ENCODE measurements at places on chromosomes 5 and 9. TPM values are rescaled to one million over a fixed set of nuclear protein-coding genes. Genes with fewer than 3 reads are reported as not detected.

DNA sequence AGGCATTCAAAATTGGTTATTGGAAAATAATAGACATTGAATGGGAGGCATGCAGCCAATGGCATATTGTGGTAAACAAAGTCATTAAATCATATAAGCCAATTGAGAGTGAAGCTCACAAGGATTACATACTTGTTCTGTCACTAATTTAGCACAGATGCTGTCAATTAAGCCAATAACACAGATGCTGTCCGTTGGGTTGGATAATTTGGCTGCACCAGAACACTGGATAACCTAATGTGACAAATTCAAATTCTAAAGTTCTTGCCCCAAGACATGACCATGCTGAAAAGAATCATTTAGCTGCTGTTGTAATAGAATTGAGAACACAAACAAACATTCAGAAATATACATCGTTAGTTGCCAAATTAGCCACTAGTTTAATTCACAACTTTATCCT is 1796.4 kb downstream of the EFNA5 start:
- no peak for DNase-seq

- DNase-seq: no peak
These were observed 37.5 kb downstream of the IRX2 start for GRCh38 chr5:2714026-2714425.

- DNase-seq: no peak
These were observed 1.6 kb upstream of the NIPSNAP3A start for GRCh38 chr9:104745852-104746251.

GRCh38 chr5:146327257-146327870 is 11.3 kb upstream of the POU4F3 start:
- DNase-seq: no peak

GRCh38 chr9:34490360-34490759 is 31.8 kb downstream of the DNAI1 start:
- peak; percentile 17 for DNase-seq

GRCh38 chr9:85009251-85009650 is 339.7 kb downstream of the NTRK2 start:
- DNase-seq: no peak

GRCh38 chr9:78479441-78479840 is 182.5 kb downstream of the PSAT1 start:
- no peak for DNase-seq

- DNase-seq: no peak
These were observed 53.0 kb upstream of the RFX3 start for GRCh38 chr9:3578786-3579185.

DNA sequence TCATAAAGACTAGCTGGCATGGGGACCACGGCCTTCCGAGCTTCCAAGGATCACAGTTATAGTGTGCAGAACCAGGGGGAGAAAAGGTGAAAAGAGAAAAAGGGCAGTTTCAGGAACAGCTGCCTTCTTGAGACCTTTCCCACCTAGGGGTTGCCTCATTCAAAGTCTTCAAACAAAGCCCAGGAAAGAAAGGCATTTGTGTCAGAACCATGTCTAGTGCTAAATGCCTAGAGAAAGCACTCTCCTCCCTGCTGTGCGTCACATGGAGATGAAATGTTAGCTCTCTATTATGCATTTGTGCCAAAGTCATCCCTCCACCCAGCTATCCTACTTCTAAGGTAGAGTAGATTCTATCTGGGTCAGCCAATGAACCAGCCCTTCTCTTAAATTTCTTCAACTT is 1037.3 kb upstream of the WWC1 start:
- DNase-seq: no peak

DNA sequence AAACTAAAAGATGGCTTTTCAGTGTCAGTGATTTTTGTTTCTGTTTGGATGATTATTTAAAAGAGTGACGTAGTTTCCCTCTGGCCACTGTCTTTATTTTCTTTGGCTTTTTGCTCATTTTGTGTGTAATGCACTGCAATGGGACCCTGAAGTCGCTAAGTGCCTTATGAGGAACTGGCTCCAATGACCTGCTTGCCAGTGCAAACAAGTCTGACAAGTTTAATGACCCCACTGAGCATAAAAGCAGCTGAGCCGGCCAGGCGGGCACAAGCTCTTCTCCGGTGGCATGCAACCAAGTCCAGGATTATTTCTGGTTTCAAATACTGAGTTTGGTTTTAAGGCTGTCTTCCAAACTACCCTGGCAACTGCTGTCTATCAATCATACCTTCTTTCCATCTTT is 15.6 kb upstream of the GNA14 start:
- DNase-seq: no peak

DNA sequence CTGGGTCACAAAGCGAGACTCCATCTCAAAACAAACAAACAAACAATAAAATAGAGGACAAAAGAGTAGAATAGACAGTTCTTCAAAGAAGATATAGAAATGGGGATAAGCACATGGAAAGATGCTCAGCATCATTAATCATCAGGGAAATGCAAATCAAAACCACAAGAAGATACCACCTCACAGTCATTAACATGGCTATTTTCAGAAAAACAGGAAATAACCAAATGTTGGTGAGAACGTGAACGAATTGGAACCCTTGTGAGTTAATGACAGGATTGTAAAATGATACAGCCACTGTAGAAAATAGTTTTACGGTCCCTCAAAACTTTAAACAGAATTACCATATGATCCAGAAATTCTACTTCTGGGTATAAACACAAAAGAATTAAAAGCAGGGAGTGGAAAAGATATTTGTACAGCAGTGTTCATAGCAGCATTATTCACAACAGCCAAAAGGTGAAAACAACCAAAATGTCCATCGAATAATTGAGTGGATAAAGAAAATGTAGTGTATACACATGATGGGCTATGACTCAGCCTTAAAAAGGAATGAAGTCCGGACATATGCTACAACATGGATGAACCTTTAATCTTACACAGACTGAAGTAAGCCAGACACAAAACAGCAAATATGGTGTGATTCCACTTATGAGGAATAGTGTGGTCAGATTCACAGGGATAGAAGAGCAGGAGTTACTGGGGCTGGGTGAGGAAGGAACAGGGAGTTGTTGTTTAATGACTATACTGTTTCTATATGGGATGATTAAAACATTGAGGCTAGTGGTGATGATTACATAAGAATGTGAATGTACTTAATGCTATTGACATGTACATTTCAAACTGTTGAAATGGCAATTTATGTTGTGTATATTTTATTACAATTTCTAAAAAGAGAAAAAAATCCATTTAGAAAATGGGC is 19.7 kb downstream of the OR2V2 start:
- no peak for DNase-seq

GRCh38 chr9:37730256-37730655 is 23.3 kb upstream of the TRMT10B start:
- DNase-seq: no peak

GRCh38 chr5:114346181-114346580 is 15.7 kb upstream of the KCNN2 start:
- no peak for DNase-seq

- no peak for DNase-seq
These were observed 141.1 kb upstream of the SMIM23 start for GRCh38 chr5:171644536-171644935.

GRCh38 chr9:21144603-21145002 is 3.0 kb upstream of the IFNW1 start:
- no peak for DNase-seq

GRCh38 chr5:92952243-92952642 is 628.8 kb downstream of the NR2F1-AS1 start:
- DNase-seq: no peak

GRCh38 chr5:42020788-42021530 is 95.9 kb downstream of the FBXO4 start:
- DNase-seq: no peak

DNA sequence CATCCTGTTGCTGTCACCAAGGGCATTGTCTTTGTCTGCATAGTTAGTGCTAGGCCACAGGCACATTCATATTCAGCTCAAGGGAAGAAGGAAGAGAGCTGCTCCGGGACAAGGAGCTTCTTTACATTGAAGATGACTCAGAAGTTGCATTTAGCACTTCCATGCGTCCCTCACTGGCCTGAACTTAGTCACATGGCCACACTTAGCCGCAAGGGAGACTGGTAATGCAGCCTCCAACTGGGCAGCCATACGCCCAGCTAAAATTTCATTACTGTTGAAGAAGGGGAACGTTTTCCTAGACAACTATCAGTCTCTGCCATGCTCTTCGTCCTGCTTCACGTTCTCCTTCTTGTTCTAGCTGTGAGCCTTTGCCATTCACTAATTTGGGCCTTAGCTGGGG is 20.0 kb downstream of the ACTL7B start:
- no peak for DNase-seq

DNA sequence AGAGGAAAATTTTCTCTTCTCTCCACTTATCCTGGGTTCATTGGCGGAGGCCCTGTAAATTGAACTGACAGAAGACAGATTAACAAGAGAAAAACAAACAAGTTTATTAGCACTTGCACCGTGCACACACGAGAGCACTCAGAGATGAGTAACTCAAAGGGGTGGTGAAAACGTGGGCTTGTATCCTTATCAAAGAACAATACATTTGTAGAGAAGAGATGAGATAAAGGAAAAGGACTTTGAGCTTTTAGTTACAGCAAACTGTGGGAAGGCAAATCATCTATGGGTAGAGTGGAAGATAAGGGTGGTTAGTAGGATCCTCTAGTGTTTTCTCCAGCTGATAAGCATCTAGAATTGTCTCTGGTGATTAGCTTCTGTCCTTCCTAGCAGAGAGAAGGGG is 44.4 kb upstream of the ROR2 start:
- DNase-seq: no peak

The NOL8 gene
- polyA plus RNA-seq: 29.9 TPM

The DOCK8 gene
- polyA plus RNA-seq: 39.1 TPM

The CATSPER3 gene
- 0.39 TPM for polyA plus RNA-seq

The LCN9 gene
- polyA plus RNA-seq: not detected

The FBP1 gene
- polyA plus RNA-seq: 9.8 TPM

All from spleen (tissue), 13 donors.